Heart right ventricle (tissue), 16 donors: ENCODE measurements at places on chromosomes 7 and 10. TPM values are rescaled to one million over a fixed set of nuclear protein-coding genes. Genes with fewer than 3 reads are reported as not detected.

The ITGA8 gene
- 2.0 TPM for total RNA-seq

The CNPY1 gene
- not detected for total RNA-seq

The ATAD1 gene
- total RNA-seq = 92.3 TPM

The PKD2L1 gene
- total RNA-seq = not detected

The PNLIPRP3 gene
- not detected for total RNA-seq

The LRIT1 gene
- not detected for total RNA-seq

The SRGN gene
- total RNA-seq = 48.1 TPM

The GARIN1A gene
- 1.9 TPM for total RNA-seq

The PSPH gene
- total RNA-seq = 7.7 TPM

GRCh38 chr7:101650579-101651081, 21.5 kb upstream of the MYL10 start:
- no peak for DNase-seq

DNA sequence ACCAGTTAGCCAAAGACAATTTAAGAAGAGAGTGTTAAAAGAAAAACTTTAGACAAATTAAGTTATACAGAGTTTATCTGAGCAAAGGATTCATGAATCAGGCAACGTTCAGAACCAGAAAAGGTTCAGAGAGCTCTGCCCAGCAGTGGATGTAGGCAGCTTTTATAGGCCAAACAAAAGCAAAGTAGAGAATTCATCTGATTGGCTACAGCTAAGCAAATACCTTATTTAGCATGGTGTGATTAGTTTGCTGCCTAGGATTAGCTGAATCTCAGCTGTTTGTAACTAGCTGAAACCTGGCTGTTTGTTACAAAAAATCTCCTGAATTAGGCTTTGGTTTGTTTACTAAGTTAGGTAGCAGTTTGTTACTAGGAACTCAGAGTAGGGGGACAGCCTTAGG, 66.0 kb downstream of the SLC25A40 start:
- no peak for DNase-seq

GRCh38 chr10:46018453-46019176, 11.8 kb downstream of the NCOA4 start:
- DNase-seq = no peak

DNA sequence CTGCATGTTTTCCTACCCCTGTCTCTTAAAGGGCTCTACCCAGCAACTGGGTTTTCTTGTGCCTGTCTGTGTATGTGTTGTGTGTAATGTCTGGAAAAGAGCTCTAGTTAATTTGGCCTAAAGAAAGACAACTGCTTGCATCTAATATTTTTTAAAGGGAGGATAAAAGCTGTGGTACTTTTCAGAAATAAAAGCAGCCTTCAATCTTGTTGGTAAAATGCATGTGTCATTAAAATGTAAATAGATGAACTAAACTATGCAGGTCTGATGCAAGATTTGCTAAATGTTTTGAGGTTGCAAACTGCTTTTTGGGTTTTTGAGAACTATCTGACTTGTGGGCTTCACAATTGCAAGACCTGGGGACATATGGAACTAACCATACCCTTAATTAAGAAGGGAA, 445.3 kb downstream of the HTR7 start:
- no peak for DNase-seq

- no peak for DNase-seq
Measured at GRCh38 chr10:34288634-34289033, 526.5 kb downstream of the PARD3 start.

- DNase-seq = peak; percentile 87
Measured at GRCh38 chr7:74083117-74083876, at the start of gene LIMK1. LIMK1 (plus strand) TSS chr7:74083804; CDS start chr7:74083991, 187 bp downstream.

DNA sequence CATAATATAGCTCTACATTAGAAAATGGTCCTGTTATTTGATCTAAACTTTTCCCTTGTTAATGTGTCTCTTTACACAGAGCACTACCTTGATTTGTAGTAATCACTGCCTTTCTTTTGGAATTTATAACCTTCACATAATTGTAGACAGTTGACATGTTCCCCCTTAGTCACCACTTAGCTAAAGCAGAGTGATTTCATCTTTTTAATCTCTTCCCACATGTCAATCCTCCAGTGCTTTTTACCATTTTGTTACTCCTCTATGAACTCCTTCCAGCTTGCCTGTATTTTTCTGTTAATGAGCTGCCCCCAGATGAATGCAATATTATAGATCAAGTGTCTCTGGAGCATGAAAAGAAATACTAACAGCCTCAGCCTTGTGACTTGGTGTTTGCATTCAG, 2.6 kb upstream of the PPP1R3A start:
- DNase-seq = no peak

DNA sequence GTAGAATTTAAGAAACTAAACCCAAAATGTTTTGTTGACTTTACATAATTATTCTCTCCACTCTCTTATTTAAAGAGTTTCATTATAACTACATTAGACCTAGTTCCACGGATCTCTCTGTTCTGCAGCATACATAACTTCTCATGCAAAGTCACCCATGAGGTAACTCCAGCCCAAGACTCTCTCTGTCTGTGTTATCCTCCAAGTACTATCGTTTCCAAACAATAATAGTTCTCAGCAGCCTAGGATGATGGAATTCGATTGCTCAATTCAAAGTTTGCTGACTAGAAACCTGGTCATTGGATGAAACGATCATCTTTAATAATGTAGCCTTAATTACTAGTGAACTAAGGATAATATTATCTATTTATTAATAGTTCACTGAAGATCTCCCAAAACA, 203.1 kb upstream of the PTN start:
- no peak for DNase-seq

DNA sequence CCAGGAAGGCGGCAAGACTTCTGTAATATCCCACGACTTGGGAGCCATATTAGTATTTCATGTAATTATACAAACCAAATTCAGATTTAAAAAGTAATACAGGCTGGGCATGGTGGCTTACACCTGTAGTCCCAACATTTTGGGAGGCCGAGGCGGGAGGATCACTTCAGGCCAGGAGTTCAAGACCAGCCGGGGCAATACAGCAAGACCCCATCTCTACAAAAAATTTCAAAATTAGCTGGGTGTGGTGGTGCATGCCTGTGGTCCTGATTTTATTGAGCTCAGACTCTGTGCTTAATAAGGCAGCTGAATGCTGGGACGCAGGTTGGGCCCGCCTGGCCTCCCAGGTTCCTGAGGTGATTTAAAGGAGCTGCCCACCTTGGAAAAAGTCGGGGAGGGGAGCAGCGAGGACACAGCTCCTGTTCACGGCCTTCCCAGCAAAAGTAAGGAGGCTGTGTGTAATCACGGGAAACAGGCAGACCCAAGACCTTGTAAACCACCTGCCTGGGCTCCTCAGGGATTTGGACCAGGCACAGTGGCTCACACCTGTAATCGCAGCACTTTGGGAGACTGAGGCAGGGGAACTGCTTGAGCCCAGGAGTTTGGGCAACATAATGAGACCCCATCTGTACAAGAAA, 93.0 kb upstream of the DNAAF5 start:
- DNase-seq = no peak

GRCh38 chr7:106484562-106484961, 176.4 kb downstream of the CCDC71L start:
- DNase-seq = no peak

- no peak for DNase-seq
Measured at GRCh38 chr7:12322284-12322902, 81.3 kb downstream of the VWDE start.

- DNase-seq = no peak
Measured at GRCh38 chr7:7773334-7774309, 55.2 kb upstream of the RPA3 start.

DNA sequence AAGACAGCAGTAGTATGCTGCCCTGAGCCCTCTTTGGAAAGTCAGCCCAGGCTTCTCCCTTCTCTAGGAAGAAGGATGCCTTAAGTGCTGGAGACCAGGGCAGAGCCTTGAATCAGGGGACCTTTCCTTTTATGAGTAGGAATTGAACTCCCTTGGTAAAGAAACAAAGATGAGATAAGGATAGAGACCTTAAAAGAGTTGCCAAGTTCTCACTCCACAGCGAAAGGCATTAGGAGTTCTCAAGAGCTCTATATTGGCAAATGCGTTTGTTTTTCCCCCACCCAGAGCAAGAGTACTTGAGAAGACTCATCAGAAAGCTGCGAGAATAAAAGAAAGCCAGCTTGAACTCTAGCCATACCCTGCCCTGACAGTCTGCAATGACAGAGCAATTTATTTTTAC, 72.9 kb upstream of the OGDHL start:
- no peak for DNase-seq

DNA sequence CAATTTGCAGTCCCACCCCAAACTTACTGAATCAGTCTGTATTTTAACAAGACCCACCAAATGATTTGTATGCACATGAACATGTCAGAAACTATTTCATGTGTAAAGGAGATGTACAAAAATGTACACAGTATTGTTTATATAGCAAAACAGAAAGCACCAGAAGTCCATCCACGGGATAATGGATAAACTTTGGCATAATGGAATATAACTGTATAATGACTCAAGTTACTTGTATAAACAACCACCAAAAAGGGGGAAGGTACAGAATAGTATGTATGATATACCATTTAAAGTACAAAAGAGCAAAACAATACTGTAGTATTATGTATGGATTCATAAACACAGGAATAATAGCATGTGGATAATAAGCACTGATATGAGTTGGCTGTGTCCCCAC, 22.4 kb downstream of the NUP42 start:
- no peak for DNase-seq
